ENCODE measurements at places on chromosomes 1 and 21. TPM values are rescaled to one million over a fixed set of nuclear protein-coding genes. Genes with fewer than 3 reads are reported as not detected.
A peak's percentile ranks its signal among the peaks of the same experiment; 100 is the strongest.

Gene METTL13
- 22.0 TPM for total RNA-seq

DNA sequence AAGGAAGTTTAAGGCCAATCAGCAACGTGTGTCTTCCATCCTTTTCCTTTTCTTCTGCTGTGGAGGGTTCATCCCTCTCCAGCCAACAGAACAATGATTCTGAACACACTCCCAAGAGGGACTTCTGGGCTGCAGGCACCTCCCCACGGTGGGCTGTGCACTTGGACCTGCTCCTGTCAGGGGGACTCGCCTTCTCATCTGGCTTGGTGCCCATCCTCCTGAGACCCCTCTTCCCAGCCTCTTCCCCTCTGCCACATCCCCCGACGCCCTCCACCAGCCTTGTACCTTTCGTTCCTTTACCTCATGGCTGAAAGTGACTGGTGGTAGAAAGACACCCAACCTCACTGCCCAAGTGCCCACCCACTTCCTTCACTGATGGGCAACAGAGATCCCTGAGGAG, 26.0 kb upstream of the SLAMF9 start:
- peaks cover 58% of the 10 kb centered on the region for H3K27me3 ChIP-seq
- peak; percentile 76 for DNase-seq
- H3K4me3 ChIP-seq: no peak overlapping the region

DNA sequence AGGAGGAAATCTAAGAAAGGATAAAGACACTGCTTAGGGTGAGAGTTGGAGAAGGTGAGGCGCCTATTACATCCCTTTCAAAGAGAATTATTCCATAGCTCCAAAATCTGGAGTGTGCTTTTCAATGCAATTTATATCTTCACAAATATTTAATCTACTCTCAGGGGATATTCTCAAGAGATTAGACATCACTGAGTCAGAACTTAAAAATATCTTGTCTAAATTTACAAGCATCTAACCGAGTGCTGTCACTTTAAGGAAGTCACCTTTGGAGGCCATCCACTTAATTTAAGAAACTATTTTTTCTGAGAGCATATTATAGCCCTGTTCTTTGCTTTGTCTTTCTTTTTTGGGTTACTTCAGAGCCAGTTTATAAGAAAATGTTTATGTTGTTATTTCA, 134.6 kb downstream of the TNFSF18 start:
- no peak overlapping the region for H3K4me3 ChIP-seq
- no peaks in the 10 kb centered on the region for H3K27me3 ChIP-seq
- peaks cover 33% of the 10 kb centered on the region for H3K4me1 ChIP-seq
- H3K36me3 ChIP-seq: no peaks in the 10 kb centered on the region

- no peaks in the 10 kb centered on the region for H3K36me3 ChIP-seq
- DNase-seq: no peak
- H3K4me1 ChIP-seq: peaks cover 3% of the 10 kb centered on the region
- H3K27ac ChIP-seq: no peak overlapping the region
- H3K4me3 ChIP-seq: no peak overlapping the region
Observed at GRCh38 chr1:187891993-187892682, 1063.4 kb downstream of the PLA2G4A start.

GRCh38 chr1:3745590-3746381, 6.5 kb upstream of the CCDC27 start:
- peaks cover 24% of the 10 kb centered on the region for H3K4me1 ChIP-seq
- H3K4me3 ChIP-seq: peak overlapping the region; percentile 74
- no peak overlapping the region for H3K27ac ChIP-seq
- no peak for DNase-seq

Gene GBP3
- 18.3 TPM for total RNA-seq

GRCh38 chr1:22767852-22768251, 57.2 kb downstream of the EPHB2 start:
- H3K4me3 ChIP-seq: no peak overlapping the region
- no peak overlapping the region for H3K27ac ChIP-seq
- DNase-seq: no peak
- H3K36me3 ChIP-seq: no peaks in the 10 kb centered on the region
- no peaks in the 10 kb centered on the region for H3K27me3 ChIP-seq

DNA sequence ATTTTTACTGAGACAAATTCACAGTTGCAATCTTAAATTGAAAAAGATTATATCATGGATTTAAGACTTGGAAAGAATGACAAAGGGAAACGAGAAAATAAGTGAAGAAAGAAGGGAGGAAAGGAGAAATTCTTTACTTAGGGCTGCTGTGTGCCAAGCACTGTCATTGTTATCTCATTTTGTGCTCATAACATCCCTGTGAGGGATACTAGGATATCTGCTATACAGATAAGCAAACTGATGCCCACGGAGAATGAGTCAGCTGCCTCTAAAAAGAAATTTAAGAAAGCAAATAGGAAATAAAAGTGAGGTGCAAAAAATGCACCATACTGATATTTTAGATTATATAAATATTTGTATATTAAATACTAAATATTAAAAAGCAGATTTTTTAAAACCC, 183.6 kb upstream of the NR5A2 start:
- H3K4me3 ChIP-seq: no peak overlapping the region
- H3K36me3 ChIP-seq: no peaks in the 10 kb centered on the region
- no peak for DNase-seq
- H3K27ac ChIP-seq: no peak overlapping the region

- H3K4me3 ChIP-seq: no peak overlapping the region
- H3K27ac ChIP-seq: no peak overlapping the region
- no peak for DNase-seq
- peaks cover 72% of the 10 kb centered on the region for H3K27me3 ChIP-seq
- no peaks in the 10 kb centered on the region for H3K36me3 ChIP-seq
Observed at GRCh38 chr1:228515200-228515834, 28.1 kb downstream of the RNF187 start.

Gene LCE3D
- not detected for total RNA-seq

GRCh38 chr1:60160141-60160540, 86.6 kb upstream of the C1orf87 start:
- peaks cover 8% of the 10 kb centered on the region for H3K4me1 ChIP-seq
- no peaks in the 10 kb centered on the region for H3K36me3 ChIP-seq
- no peaks in the 10 kb centered on the region for H3K27me3 ChIP-seq
- H3K27ac ChIP-seq: no peak overlapping the region
- no peak overlapping the region for H3K4me3 ChIP-seq

DNA sequence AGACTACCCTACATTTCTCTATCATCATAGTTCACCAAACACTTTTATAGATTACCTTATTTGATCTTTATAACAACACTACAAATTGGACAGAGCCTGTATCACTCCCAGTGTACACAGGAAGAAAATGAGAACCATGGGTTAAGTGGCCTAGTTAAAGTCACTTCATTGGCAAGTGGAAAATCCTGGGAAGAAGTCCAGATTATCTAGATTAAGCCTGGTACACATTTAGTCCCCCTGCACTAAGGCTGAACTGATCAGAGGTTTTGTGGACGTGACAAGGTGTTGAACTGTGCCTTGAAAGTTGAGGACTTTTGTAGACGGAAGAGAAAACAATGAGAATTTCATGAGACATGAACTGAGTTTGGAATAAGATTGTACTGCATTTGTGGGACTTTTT, 7.5 kb upstream of the USH2A start:
- peaks cover 39% of the 10 kb centered on the region for H3K27me3 ChIP-seq
- H3K27ac ChIP-seq: no peak overlapping the region
- no peaks in the 10 kb centered on the region for H3K36me3 ChIP-seq
- DNase-seq: no peak
- no peak overlapping the region for H3K4me3 ChIP-seq
- peaks cover 3% of the 10 kb centered on the region for H3K4me1 ChIP-seq

Gene CD101
- total RNA-seq: 0.50 TPM

GRCh38 chr1:218496561-218496960, 151.4 kb downstream of the TGFB2 start:
- H3K4me1 ChIP-seq: peaks cover 58% of the 10 kb centered on the region
- H3K4me3 ChIP-seq: no peak overlapping the region
- no peaks in the 10 kb centered on the region for H3K36me3 ChIP-seq
- peak overlapping the region; percentile 87 for H3K27ac ChIP-seq
- no peaks in the 10 kb centered on the region for H3K27me3 ChIP-seq

Gene PRDM15
- total RNA-seq: 11.4 TPM

Gene TMEM82
- total RNA-seq: not detected

GRCh38 chr1:213020016-213020415, 4.3 kb upstream of the ANGEL2 start:
- no peak overlapping the region for H3K27ac ChIP-seq
- no peak overlapping the region for H3K4me3 ChIP-seq
- peaks cover 4% of the 10 kb centered on the region for H3K4me1 ChIP-seq
- no peaks in the 10 kb centered on the region for H3K36me3 ChIP-seq
- DNase-seq: no peak

Gene RXRG
- not detected for total RNA-seq

Gene C1orf185
- total RNA-seq: not detected

GRCh38 chr1:214341459-214341858, 60.5 kb downstream of the SMYD2 start:
- H3K27ac ChIP-seq: no peak overlapping the region
- H3K4me3 ChIP-seq: no peak overlapping the region
- peaks cover 37% of the 10 kb centered on the region for H3K36me3 ChIP-seq

- no peak overlapping the region for H3K27ac ChIP-seq
- no peaks in the 10 kb centered on the region for H3K36me3 ChIP-seq
- no peak overlapping the region for H3K4me3 ChIP-seq
- no peak for DNase-seq
Observed at GRCh38 chr1:201353186-201353940, 24.1 kb downstream of the TNNT2 start.

- peak overlapping the region; percentile 77 for H3K27ac ChIP-seq
- peaks cover 31% of the 10 kb centered on the region for H3K36me3 ChIP-seq
- H3K27me3 ChIP-seq: no peaks in the 10 kb centered on the region
Observed at GRCh38 chr1:19405761-19406487, 79.4 kb downstream of the CAPZB start.

DNA sequence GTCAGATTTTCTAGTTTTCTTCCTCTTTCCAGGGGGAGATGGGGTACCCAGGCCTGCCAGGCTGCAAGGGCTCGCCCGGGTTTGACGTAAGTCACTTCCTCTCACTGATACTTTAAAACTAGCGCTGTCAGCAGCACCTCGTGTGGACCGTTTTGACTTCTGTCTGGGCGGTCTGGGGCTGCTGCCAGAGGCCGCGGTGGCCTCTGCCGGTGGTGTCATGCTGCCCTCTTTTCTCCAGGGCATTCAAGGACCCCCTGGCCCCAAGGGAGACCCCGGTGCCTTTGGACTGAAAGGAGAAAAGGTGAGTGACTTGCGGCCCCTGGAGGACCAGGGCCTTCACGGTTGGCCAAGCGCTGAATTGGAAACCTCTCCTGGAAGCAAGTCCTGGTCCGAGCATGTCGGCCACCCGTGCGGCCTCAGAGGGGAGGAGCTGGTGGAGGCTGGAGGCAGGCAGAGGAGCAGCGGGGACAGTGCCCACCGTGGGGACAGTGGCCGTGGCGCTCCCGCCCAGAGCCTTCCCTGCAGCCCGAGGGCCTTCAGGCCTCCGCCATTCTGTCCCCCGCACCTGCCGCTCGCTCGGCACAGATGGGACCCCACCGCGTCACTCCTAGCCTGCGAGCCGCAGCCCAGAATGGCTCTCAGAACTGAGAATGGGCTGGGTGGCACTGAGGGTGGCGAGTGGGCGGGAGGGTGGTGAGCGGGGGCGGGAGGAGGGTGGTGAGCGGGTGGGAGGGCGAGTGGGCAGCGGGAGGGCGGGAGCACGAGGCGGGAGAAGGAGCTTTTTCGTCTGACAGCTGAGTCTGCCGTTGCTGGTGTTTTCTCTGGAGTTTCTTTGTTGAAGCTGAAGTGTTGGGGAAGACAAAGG, 9.4 kb downstream of the COL6A1 start:
- peak; percentile 83 for DNase-seq
- no peaks in the 10 kb centered on the region for H3K27me3 ChIP-seq
- H3K27ac ChIP-seq: peak overlapping the region; percentile 38
- H3K36me3 ChIP-seq: peaks cover 15% of the 10 kb centered on the region
- peaks cover 15% of the 10 kb centered on the region for H3K4me1 ChIP-seq

DNA sequence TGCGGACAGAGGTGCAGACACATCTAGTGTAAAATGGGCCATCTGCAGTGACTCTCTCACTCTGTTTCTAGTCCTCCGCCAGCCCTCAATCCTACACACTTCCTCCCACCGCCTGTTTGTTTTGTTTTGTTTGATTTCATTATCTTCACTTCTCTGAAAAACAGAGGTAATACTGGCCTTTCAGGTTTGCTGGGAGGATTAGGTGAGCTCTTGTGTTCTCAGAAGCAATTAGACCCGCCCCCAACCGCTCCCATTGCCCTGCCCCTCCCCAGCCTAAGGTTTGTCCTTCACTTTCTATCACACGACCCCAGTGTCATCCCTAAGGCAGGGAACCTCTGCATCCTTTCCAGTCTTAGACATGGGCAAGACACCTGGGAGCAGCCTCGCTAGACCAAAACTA, 43.2 kb upstream of the TACSTD2 start:
- H3K4me3 ChIP-seq: no peak overlapping the region
- H3K27me3 ChIP-seq: peaks cover 3% of the 10 kb centered on the region

- H3K27ac ChIP-seq: peak overlapping the region; percentile 34
- H3K27me3 ChIP-seq: peaks cover 86% of the 10 kb centered on the region
- DNase-seq: no peak
Observed at GRCh38 chr1:47231301-47232186, 481 bp downstream of the TAL1 start.

DNA sequence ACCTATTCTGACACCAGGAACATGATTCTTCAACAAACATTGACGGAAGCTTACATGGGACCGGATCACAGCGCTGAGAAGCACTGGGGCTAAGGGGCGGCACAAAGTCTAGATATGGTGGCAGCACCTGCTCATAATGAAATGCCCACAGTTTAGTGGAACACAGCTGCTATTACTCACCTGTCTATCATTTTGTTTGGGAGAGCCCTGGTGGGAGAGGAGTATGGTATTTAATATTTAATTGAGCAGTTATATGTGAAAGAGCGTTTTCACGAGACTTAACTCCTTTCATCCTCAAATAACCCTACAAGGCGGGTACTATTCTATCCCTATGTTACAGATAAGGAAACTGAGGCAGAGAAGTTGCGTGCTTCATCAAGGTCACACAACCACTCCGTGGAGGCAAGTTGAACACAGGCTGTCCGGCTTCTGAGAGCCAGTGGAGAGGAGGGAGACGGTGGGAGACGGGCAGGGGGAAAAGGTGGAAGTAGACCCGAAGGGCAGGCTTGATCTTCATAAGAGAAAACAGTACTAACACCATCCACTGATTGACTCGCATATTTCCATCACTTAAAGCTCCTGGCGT, 790 bp upstream of the TSNAX start:
- peaks cover 27% of the 10 kb centered on the region for H3K4me1 ChIP-seq
- peak overlapping the region; percentile 100 for H3K27ac ChIP-seq
- H3K4me3 ChIP-seq: peak overlapping the region; percentile 98

DNA sequence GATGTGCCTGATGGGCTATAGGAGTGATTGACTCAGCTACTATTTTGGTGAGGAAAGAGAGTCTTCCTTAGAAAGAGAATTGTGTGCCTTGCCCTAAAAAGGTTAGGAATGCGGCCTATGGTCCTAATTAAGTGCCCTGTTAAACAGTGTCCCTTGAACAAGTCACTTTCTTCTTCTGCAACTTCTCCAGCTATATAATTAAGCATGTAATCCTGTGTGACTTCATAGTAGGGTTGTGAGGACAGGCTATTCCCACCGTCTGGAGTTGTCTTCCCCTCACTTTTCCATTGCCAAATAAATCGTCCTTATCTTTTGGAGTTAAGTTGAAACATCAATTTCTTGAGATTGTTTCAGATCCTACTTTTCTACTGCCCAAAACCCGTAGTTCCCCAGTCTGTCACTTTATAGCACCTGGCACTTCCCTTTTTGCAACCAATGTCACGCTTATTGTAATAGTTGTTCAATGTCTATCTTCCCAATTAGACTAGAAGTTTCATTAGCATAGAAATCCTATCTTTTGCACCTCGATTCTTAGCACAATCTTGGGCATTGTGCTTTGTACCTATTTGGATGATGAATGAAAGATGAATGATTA, 27.6 kb upstream of the SLC16A1 start:
- no peaks in the 10 kb centered on the region for H3K4me1 ChIP-seq
- H3K27ac ChIP-seq: no peak overlapping the region

- DNase-seq: no peak
- H3K36me3 ChIP-seq: peaks cover 16% of the 10 kb centered on the region
- H3K27me3 ChIP-seq: no peaks in the 10 kb centered on the region
- no peak overlapping the region for H3K27ac ChIP-seq
- peaks cover 5% of the 10 kb centered on the region for H3K4me1 ChIP-seq
Observed at GRCh38 chr1:197691816-197692215, 83.5 kb downstream of the DENND1B start.
